ENCODE measurements at places on chromosomes 7 and 10.

GRCh38 chr10:35925493-35925892 is 283.4 kb upstream of the FZD8 start:
- no peak for DNase-seq

DNA sequence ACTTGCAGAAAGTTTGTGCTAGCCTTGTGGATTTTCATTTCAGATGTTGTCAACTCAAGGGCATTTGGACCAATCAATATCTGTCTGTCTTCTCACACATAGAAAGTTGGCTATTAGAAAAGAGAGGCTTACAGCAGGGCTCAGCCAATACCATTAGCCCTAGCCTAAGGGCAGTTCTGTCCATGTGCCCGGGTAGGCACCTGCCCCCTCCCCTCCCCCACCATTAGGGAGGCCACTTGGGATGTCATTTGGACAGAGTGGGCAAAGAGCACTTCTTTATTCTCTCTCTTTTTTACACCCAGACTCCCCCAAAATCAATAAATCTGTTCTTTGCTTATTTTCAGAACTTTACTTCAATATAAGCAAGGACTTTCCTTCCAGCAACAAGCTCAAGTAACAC is 188.5 kb upstream of the MKI67 start:
- DNase-seq: no peak

DNA sequence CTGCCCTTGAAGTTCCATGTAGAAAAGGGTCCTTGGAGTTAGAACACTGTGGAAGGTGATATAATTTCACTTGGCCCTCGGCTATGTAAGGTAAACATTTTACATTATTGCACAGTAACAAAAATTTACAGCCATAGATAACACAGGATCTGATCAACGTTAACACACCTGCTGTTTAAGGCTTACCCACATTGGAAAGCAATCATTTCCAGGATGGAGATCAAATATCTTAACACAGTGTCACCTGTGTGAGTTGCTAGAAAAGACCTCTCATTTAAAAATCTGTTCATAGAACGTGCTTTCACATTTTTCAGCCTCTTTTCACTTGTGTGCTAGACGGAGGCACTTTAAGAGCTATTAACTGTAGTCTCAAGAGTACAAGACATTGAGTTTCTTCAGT is 1.9 kb downstream of the TMEM229A start:
- DNase-seq: no peak

GRCh38 chr7:1862560-1862959 is 192.5 kb downstream of the ELFN1 start:
- no peak for DNase-seq

Data from GF-D8 (cell line).